ENCODE measurements at places on chromosomes 6 and 20.

GRCh38 chr20:58677079-58677604 lies 15.5 kb upstream of the NPEPL1 start:
- DNase-seq = no peak
- H3K27ac ChIP-seq = no peak overlapping the region
- peaks cover under 1% of the 10 kb centered on the region for H3K4me1 ChIP-seq
- no peak overlapping the region for H3K4me3 ChIP-seq

GRCh38 chr6:139863346-139863745 lies 488.9 kb upstream of the CITED2 start:
- DNase-seq = peak; percentile 48
- no peaks in the 10 kb centered on the region for H3K27me3 ChIP-seq
- H3K4me3 ChIP-seq = no peak overlapping the region
- H3K36me3 ChIP-seq = no peaks in the 10 kb centered on the region

DNA sequence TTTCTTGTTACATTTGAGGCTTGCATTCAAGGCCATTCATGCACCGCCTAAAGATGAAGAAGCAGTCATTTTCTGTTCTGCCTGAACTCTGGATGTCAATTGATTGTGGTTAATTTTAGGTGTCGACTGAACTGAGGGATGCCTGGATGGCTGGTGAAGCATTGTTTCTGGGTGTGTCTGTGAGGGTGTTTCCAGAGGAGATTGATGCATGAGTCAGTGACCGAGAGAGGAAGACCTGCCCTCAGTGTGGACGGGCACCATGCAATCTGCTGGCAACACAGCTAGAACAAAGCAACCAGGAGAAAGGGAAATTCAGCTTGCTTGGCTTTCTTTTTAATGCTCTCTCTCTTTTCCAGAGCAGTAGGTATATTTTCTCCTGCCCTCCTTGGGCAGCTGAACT lies 164.1 kb upstream of the ECI2 start:
- H3K4me1 ChIP-seq = no peaks in the 10 kb centered on the region
- no peaks in the 10 kb centered on the region for H3K36me3 ChIP-seq
- no peak overlapping the region for H3K27ac ChIP-seq
- DNase-seq = no peak
- H3K27me3 ChIP-seq = no peaks in the 10 kb centered on the region

GRCh38 chr20:2260250-2260649 lies 35.6 kb upstream of the TGM3 start:
- H3K4me1 ChIP-seq = no peaks in the 10 kb centered on the region
- no peak overlapping the region for H3K27ac ChIP-seq
- H3K36me3 ChIP-seq = no peaks in the 10 kb centered on the region
- H3K27me3 ChIP-seq = no peaks in the 10 kb centered on the region

GRCh38 chr6:54990001-54990400 lies 143.4 kb downstream of the FAM83B start:
- H3K4me1 ChIP-seq = no peaks in the 10 kb centered on the region
- H3K27me3 ChIP-seq = no peaks in the 10 kb centered on the region
- no peak for DNase-seq

All from astrocyte (in vitro differentiated cells and primary cell).